Stimulated activated CD4-positive, alpha-beta T cell treated with anti-CD3 and anti-CD28 coated beads, TNF-alpha, amount 100 ng/mL, for 1 hour (primary cell): ENCODE measurements at places on chromosomes 6 and 20.

DNA sequence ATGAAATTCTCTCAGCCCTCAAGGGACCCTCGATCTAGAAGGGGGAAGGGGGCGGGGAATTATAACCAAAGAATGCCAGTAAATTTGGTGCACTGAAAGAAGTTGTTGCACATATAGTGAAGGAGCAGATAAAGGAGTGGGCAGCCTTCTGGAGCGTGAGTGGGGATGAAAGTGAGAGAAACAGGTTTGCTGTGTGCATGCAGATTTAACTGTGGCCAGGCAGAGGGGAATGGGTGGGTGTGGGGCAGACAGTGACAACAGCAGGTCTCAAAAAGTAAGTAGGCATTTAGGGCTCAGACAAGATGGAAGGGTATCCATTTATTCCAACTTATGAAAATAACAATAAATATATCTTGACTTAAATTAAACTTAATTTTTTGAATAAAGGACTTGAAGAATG, 149.1 kb downstream of the KCNQ5 start:
- DNase-seq = no peak

DNA sequence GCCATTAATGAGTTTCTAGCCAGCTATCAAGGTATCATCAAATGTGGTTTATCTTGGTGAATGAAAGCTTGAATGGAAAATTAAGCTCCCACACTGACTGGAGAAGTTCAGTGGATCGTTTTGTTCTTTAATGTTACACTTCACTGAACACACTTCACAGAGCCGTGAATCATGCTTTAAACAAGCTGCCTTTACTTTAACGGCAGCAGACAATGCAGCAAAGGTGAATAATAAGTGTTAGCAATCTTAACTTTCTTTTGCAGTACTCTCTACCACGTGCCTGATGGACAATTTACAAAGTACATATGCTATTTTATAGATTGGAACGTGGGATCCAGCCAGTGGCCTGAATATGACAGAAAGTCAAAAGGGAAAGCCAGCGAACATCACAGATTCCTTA, 424.5 kb downstream of the GRIK2 start:
- no peak for DNase-seq

- DNase-seq = no peak
These were observed 71.1 kb downstream of the ASCC3 start for GRCh38 chr6:100810015-100810414.

DNA sequence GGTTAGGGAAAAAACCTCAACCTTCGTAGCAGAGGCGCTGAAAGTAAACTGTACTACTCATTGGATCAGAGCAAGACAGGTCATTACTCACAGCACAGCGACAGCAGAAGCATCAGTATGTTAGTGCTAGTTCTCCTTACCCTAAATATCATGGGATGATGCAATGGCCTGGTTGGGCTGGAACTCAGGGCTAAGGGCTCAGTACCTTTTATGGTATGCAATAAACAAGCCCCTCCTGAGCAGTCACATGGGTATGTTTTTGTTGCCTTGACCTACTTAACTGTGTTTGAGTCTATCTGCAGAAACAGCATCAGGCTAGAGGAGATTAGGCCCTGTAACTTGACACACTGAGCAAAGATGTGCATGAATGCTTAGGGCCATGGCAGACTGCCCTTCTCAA, 369.4 kb upstream of the IMPG1 start:
- DNase-seq = no peak

GRCh38 chr20:24950128-24950835, 1.2 kb downstream of the CST7 start:
- DNase-seq = no peak

DNA sequence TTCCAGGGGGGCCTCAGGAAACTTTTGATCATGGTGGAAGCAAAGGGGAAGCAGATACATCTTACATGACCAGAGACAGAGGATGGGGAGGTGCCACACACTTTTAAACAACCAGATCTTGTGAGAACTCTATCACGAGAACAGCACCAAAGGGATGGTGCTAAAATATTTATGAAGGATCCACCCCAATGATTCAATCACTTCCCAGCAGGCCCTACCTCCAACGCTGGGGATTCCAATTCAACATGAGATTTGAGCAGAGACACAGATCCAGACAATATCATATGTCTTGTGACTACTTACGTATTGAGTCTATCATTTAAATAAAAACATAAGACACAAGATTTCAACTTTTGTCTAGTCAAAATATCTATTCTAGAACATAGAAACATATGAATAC, 351.9 kb downstream of the EPM2A start:
- DNase-seq = no peak

DNA sequence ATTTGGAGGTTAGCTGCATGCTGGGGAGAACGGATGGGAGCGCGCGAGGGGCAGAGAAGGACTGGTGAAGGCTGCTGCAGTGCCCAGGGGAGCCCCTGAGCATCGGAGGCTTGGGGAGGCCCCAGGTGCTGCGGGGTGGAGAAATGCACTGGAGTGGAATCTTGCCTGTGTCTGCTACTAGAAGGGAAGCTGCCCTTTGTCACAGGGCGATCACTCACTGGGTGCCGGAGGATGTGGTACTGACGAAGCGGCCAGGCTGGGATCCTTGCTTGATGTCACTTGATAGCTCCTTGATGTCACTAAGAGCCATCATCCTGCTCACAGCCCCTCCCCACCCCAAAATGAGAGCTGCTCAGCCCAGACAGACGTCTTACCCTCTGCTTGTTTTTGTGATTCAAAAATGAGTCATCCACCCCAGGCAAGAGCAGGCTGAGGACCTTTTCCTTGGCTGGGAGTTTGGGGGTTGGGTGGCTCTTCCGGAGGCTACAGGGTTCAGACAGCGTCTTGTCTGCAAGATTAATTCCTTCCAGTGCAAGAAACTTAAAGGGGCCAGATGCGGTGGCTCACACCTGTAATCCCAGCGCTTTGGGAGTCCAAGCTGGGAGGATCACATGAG, 62.6 kb upstream of the PMEPA1 start:
- no peak for DNase-seq

GRCh38 chr6:159481897-159482296, 211.1 kb downstream of the SOD2 start:
- no peak for DNase-seq
